ENCODE measurements at places on chromosomes 6 and 20.

DNA sequence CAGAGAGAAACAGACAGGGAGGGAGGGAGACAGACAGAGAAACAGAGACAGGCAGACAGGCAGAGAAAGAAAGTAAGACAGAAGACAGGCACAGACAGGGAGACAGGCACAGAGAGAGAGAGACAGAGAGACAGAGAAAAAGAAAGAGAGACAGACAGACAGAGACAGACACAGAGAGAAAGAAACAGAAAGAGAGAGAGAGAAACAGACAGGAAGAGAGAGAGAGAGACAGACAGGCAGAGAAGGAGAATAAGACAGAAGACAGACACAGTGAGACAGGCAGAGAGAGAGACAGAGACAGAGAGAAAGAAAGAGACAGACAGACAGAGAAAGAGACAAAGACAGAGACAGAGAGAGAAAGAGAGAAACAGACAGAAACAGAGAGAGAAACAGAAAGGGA lies 754.8 kb upstream of the DEFB115 start:
- H3K36me3 ChIP-seq, result peaks cover 6% of the 10 kb centered on the region
- H3K27ac ChIP-seq, result no peak overlapping the region
- DNase-seq, result no peak
- no peaks in the 10 kb centered on the region for H3K4me1 ChIP-seq
- no peak overlapping the region for H3K4me3 ChIP-seq

DNA sequence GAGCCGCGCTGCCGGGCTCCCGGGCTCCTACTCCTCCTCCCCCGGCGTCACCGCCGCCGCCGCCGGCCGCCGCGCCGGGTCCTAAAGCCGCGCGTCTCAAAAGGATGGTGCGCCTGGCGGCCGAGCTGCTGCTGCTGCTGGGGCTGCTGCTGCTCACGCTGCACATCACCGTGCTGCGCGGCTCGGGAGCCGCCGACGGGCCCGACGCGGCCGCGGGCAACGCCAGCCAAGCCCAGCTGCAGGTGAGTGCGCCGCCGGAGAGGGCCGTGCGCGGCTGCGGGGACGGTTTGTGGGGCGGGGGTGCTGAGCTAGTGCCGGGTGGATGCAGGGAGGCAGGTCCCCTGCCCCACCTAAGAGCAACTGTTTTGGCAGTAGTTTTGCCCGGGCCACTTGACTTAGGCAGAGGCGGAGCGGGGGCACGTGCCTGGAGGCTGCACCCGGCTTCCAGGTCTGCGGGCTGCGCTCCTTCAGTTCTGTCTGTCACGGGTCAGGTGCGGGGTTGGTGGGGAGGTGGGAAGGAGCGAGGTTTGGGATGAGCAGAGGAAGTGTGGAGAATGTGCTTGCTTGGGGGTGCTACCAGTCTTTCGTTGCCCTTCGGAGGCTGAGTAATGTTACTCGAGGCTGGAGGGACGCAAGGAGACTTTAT lies 722 bp downstream of the ISM1 start:
- peak; percentile 75 for DNase-seq
- H3K4me3 ChIP-seq, result peak overlapping the region; percentile 89
- peaks cover 17% of the 10 kb centered on the region for H3K36me3 ChIP-seq
- H3K27me3 ChIP-seq, result peaks cover 29% of the 10 kb centered on the region
- H3K27ac ChIP-seq, result peak overlapping the region; percentile 57
- H3K4me1 ChIP-seq, result peaks cover 53% of the 10 kb centered on the region

DNA sequence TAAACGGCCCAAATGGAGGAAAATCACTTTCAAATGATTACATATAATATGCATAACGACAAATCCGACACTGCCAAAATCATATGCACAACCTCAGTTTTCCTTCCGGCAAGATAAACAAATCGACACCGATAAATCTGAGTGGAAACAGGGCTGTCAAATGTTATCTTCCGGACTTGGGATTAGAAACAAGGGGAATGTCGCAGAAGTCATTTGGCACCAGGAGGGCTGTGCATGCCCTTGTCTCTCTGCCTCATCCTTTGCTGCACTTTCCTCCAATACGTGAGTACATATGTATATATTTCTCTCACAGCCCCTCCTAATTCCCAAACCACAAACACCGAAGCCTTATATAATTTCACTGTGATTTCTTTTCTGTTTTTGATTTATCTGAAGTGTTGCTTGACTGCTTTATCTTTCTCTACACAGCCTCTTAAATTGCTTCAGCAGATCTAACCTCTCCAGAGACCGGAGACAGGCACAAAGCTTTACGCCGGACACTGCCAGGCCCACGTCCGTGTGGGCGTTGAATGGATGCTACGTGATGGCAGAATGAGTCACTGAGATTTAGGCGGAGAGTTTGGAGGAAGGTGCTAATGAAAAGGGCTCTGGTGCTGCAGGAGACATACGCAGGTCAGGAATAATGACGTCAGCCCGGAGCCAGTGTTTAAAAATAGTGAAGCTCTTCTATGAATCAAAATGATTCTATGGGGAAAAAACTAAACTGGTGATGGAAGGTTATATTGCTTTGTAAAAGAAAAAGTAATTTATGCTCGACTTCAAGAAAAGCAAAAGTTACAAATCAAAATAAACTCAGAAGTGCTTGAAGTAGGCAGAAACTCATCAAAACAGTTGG lies 21.0 kb upstream of the PRELID3B start:
- H3K27me3 ChIP-seq, result peaks cover 6% of the 10 kb centered on the region
- no peak for DNase-seq
- no peak overlapping the region for H3K27ac ChIP-seq
- peak overlapping the region; percentile 21 for H3K4me3 ChIP-seq
- H3K4me1 ChIP-seq, result peaks cover 12% of the 10 kb centered on the region

GRCh38 chr6:113976806-113977205 lies 5.9 kb upstream of the HDAC2 start:
- no peak overlapping the region for H3K27ac ChIP-seq
- H3K27me3 ChIP-seq, result peaks cover 5% of the 10 kb centered on the region
- no peak for DNase-seq
- H3K4me1 ChIP-seq, result peaks cover 5% of the 10 kb centered on the region
- no peak overlapping the region for H3K4me3 ChIP-seq

- H3K4me3 ChIP-seq, result no peak overlapping the region
- no peak overlapping the region for H3K27ac ChIP-seq
- H3K4me1 ChIP-seq, result peaks cover 37% of the 10 kb centered on the region
- H3K36me3 ChIP-seq, result peaks cover 11% of the 10 kb centered on the region
Observed at GRCh38 chr6:26380256-26380655, 2.7 kb upstream of the BTN2A2 start.

- H3K27ac ChIP-seq, result no peak overlapping the region
- H3K4me1 ChIP-seq, result peaks cover 60% of the 10 kb centered on the region
- H3K27me3 ChIP-seq, result peaks cover 13% of the 10 kb centered on the region
- peaks cover 5% of the 10 kb centered on the region for H3K36me3 ChIP-seq
Observed at GRCh38 chr20:3654326-3655130, 8.7 kb downstream of the GFRA4 start.

DNA sequence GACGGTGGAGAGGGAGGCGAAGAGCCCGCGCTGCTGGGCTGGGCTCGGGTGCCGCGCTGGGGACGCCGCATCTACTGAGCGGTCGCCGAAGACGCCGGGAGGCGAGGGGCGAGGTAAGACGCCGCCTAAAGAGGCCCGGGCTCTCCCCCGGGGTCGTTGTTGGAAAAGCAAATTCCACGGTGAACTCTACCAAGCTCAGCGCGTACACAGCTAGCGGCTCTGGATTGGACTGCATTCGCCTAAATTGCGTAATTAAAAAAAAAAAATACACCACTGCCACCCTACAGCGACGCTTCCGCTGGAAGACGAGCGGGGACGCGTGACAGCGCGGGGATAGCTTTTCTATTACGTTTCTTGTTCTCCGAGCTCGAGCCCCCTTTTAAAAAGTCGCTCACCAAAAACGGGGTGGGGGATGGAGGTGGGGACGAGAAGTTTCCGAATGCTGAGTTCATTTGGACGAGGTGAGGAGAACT lies 92.0 kb upstream of the PRDM1 start:
- H3K36me3 ChIP-seq, result no peaks in the 10 kb centered on the region
- H3K4me3 ChIP-seq, result peak overlapping the region; percentile 83
- H3K27me3 ChIP-seq, result peaks cover 29% of the 10 kb centered on the region
- peak; percentile 63 for DNase-seq
- H3K4me1 ChIP-seq, result peaks cover 64% of the 10 kb centered on the region
- peak overlapping the region; percentile 87 for H3K27ac ChIP-seq

GRCh38 chr6:34926655-34927054 lies 37.6 kb downstream of the ANKS1A start:
- peaks cover 3% of the 10 kb centered on the region for H3K36me3 ChIP-seq
- H3K4me1 ChIP-seq, result peaks cover 14% of the 10 kb centered on the region
- H3K27ac ChIP-seq, result no peak overlapping the region
- peaks cover 6% of the 10 kb centered on the region for H3K27me3 ChIP-seq
- no peak overlapping the region for H3K4me3 ChIP-seq
- DNase-seq, result no peak

All from nephron progenitor cell (in vitro differentiated cells).